ENCODE measurements at places on chromosomes 12 and 14.

DNA sequence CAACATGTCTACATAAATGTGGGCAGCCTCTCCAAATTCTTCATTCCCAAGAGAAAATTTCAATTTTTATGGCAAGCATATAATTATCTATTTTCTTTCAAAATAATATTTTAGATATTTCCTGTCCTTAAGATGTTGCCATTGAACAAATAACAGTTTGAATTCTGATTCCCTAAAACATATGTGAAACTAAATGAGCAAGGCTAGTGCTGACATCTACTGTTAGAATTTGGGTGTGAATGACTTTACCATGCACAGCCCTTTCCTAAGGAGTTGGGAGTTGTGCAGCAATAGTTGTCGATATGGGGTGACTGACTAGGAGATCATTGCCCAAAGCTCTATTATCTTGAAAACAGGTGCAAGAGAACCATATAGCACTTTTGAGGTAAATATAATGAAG lies 108.2 kb upstream of the SLC38A4 start:
- DNase-seq: peak; percentile 50

- DNase-seq: no peak
Observed at GRCh38 chr12:56574210-56574609, 52.6 kb downstream of the RBMS2 start.

- no peak for DNase-seq
Observed at GRCh38 chr14:28766469-28766955, at the start of gene FOXG1. Gene FOXG1 (plus strand): TSS chr14:28766787. CDS start chr14:28767280, 493 bp downstream.

GRCh38 chr12:75874441-75874840 lies 157.1 kb downstream of the PHLDA1 start:
- DNase-seq: no peak

GRCh38 chr12:108232565-108232964 lies 103.5 kb downstream of the WSCD2 start:
- DNase-seq: no peak

GRCh38 chr14:51367600-51367931 lies 127.5 kb downstream of the TMX1 start:
- DNase-seq: no peak

GRCh38 chr14:68074765-68075381 lies 255.3 kb downstream of the RAD51B start:
- no peak for DNase-seq

GRCh38 chr12:64884728-64885127 lies 60.3 kb downstream of the TBC1D30 start:
- no peak for DNase-seq

- peak; percentile 8 for DNase-seq
Observed at GRCh38 chr14:63671987-63672386, 30.3 kb upstream of the WDR89 start.

DNA sequence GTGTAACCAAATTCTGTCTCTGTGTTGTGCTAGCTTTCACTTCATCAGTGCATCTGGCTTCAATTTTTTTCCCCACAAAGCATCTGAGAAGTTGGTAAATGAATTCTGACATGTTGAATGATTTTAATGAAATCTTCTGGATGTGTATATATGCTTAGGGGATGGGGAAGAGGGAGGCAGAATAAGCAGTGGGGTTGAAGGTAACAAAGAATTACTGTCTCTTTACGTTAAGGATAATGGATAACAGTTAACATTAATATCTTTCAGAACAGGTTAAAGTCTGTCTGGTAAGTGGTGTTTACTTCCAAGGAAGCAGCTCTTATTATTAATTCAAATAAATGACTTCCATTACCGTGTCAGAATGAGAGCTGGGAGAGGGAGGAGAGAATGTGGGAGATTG lies 261.7 kb downstream of the ERC1 start:
- no peak for DNase-seq

- no peak for DNase-seq
Observed at GRCh38 chr12:52402377-52402776, 3.8 kb downstream of the KRT82 start.

DNA sequence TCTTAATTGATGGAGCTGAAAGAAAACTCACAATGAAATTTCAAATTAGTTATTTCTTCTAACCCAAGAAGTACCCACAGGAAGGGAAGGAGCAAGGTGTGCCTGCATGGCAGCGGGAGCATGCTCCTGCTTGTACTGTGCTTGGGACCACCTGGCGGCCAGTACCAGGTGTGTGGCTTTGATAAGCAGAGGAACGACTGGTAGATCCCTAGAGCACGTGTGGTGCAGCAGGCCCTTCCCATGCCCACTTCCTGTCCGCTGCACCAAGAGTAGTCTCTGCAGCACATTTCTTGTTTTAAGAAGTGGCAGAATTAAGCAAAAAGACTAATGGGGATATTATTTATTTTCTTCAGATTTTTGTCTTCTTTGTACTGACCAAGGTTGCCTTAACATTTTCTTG lies 122.3 kb upstream of the ATF1 start:
- no peak for DNase-seq

DNA sequence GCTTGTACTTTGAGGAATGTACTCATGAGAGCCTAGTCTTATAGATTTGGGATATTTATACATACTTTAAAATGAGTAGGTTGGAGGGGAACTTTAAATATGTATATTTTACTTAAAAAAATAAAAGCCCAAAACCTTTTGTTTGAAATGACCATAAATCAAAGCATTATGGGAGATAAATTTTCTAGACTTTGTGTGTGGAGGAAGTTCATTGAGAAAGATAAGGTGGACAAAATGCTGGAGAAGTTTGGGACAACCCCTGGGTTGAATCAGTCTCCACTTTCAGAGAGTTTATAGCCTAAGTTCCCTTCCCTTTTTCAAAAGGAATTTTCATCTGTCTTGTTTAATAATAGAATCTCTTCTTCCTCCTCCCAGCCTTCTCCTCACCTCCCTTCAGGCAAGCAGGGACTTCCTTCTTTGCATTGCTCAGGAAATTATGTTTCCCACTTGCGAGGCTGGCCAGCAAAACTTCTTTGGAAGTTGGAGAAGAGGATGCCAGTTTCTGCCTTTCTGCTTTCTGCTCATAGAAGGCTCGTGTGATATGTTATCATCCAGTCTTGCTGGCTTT lies 54.2 kb downstream of the CHST11 start:
- DNase-seq: no peak

- peak; percentile 90 for DNase-seq
Observed at GRCh38 chr12:51262758-51263177, 7.4 kb downstream of the SMAGP start.

- DNase-seq: no peak
Observed at GRCh38 chr14:50035214-50035613, 81.2 kb downstream of the VCPKMT start.

DNA sequence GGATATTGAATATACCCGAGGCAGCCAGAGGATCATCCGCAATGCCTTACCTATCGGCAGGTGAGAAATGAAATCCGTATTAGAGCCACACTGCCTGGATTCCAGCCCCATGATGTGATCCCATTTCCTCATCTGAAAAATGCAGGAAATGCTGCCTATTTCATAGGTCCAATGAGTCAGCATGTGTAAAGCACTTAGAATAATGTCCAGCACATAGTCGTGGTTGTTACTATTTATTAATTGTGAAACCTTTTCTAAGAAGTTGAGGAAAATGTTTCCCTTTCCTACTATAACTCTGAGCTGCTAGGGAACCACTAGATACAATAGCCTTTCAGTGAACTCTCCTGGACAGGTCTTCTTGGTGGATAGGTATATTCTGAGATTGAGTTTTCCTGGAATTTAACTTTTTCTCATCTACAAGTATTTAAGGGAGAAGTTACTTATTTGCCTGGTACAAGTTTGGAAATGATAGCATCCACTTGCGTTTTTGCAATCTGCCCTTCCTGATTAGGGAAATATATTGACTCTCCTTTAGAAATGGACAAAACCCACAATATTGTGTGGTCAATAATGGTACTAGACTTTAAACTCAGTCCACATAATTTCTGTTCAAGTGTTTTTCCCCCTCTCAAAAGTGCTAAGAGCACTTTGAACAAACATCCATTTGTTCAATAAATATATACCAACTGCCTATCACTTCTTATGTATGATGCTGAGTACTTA lies 12.2 kb downstream of the POLR3B start:
- peak; percentile 89 for DNase-seq

DNA sequence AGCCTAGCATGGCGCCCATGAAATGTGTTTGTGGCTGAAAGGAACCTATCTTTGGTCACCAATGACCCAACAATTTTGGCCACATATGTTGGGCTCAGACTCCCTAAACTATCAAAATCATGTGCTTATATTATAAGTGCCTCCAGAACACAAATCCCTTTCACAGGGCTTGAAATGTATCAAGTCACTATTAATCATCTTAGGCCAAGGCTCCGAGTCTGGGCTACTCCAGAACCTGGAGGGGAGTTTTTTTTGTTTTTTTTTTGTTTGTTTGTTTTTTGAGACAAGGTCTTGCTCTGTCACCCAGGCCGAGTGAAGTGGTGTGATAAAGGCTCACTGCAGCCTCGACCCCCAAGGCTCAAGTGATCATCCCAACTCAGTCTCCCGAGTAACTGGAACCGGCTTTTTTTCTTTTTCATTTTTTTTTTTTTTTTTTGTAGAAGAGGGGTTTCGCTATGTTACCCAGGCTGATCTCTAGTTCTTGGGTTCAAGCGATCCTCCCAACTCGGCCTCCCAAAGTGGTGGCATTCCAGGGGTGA lies 989 bp upstream of the DRAM1 start:
- peak; percentile 44 for DNase-seq

DNA sequence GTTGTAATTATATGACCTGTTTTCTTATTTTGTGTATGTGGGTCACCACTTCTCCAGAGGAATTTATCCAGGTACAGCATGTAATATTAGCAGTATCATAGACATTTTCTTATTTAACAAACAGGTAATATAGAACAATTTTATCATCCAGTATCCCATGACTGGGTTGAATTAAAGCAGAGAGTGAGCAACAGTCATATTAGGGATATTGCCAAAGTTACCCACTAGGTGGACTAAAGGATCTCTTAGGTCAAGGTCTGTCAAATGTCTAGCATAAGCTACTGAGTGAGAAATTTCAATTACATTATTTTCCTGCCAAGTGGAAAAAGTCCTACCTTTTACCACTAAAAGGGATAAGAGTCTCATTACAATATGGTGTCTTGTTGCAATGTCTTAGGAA lies 62.1 kb upstream of the TRIM9 start:
- peak; percentile 27 for DNase-seq

GRCh38 chr14:23916446-23916845 lies 37.1 kb upstream of the DHRS4 start:
- no peak for DNase-seq

DNA sequence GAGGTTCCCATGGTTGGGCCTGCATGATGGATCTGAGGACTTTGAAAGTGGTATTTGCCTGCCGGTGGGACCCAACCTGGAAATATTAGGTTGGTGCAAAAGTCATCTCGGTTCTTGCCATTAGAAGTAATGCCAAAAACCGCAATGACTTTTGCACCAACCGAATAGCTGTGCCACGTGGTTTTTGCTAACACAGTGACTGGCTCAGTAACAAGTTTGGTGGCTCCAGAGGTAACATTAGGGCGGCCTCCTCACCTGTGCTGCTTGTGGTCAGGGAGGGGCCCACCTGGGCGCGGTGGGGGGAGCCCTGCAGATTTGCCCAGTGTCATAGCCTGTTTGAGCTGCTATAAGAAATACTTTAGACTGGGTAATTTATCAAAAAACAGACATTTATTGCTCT lies 1.8 kb downstream of the BDKRB2 start:
- no peak for DNase-seq

GRCh38 chr12:132874175-132874574 lies 13.2 kb downstream of the CHFR start:
- no peak for DNase-seq

DNA sequence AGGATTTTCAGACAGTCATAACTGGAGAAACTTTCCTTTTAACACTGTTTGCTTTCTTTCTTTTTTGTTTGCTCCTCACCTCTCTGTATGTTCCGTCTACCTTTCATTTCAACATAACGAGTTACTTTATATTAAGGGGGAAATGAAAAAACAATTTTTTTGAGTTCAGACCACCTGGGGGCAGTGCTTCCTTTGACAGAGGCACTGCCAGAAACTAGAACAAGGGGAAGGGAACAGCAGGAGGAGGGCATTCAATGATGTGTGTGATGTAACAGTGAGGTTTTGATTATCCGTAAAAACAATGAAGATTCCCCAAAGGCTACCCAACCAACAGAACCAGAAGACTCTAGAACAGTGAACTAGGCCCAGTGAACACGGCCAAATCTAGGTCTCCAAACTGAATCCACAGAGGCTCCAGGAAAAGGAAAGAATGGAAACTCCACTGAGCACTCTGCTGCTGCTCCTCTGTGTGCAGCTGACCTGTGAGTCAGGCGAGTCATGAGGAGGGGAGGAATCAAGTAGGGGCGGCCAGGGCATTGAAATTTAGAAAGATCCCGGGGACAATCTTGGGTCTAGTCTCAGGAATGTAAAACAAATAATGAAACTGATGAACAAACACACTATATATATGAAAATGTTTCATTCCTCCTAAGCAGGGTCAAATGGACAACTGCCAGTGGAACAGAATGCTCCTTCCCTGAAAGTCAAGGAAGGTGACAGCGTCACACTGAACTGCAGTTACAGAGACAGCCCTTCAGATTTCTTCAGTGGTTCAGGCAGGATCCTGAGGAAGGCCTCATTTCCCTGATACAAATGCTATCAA lies 323.5 kb downstream of the DAD1 start:
- DNase-seq: peak; percentile 8

- DNase-seq: peak; percentile 33
Observed at GRCh38 chr14:61477712-61478462, 156.5 kb downstream of the PRKCH start.

All from ACHN (cell line).